Activated T-helper 1 cell treated with anti-CD3 and anti-CD28 coated beads, Interleukin-2, amount 50 U/mL, for 16 hours (primary cell): ENCODE measurements at places on chromosomes 16 and 17.

- DNase-seq, result no peak
Measured at GRCh38 chr17:66889480-66890230, 54.7 kb downstream of the CACNG5 start.

DNA sequence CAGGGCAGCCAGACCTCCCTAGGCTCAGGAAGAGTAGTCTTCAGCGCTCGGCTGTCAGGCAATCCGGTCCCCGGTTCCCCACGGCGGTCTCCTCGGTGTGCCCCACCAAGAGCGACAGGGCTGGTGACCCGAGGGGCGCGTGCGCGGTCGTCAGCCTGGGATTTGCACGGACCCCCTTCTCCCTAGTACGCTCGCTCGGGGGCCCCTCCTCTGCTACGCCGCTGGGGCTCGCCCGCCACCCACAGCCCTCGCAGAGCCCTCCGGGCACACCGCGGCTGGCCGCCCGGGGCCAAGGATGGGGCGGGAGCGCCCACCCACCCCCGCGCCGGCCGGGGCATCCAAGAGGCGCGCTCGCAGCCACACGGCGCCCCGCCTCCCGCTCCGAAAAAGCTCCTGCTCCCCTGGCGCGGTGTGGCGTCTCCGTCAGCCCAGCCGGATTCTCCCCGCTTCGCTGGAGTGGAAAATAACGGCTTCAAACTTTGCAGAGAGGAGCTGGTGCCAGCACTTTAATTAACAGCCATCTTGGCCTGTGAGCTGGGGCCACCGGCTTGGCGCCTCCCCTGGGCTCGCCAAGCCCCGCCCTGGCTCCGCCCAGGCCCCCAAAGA is 2.1 kb upstream of the C1QL1 start:
- no peak for DNase-seq

DNA sequence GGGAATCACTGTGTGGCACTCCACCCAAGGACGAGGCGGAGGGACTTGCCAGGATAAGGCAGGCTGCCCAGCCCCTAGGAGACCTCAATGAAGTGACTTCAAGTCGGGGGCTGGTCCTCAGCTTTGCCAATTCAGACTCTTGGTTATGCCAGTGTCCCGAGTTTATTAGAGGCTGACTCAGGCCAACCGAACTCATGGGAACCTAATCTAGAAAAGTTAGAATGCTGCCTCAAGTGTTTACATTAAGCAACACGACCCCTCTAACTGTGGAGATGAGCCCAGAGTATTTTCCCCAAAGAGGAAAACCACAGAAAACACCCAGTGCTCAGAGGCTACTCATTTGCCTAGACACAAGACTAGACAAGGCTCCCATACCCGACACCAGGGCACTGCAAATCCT is 1.1 kb upstream of the TEKT3 start:
- no peak for DNase-seq

DNA sequence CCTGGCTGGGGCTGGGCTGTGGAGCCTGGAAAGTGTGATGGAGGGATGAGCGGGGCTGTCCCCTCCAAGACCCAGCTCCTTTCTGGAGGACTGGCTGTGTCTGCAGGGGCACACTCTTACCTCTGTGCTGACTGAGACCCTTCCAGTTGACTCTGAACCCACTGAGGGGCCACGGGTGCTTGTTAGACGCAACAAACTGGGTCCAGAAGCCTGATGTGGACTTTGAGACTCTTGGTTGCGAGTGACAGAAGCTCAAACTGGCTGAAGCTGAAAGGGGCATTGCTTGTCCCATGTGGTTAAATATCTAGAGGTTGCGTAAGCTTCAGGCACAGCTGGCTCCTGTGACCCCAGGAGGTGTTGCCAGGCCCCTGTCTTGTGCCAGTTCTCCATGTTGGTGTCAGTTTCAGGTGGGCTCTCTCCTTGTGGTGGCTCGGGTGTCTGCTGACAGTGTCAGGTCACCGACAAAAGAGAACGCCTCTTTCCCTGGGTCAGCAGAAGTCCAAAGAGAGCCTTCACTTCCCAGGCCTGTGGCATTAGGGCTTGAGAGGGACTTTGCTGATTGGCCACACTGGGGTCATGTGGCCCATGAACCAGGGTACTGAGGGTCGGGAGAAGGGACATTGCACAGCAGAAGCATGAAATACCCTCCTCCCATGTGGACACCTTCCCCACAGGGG is 16.7 kb downstream of the ADCY7 start:
- no peak for DNase-seq

- no peak for DNase-seq
Measured at GRCh38 chr16:89867918-89868317, 5.5 kb upstream of the TCF25 start.

- DNase-seq, result no peak
Measured at GRCh38 chr17:7186241-7186640, 7.1 kb upstream of the ASGR1 start.

- no peak for DNase-seq
Measured at GRCh38 chr16:56190677-56191155, 573 bp upstream of the GNAO1 start.

DNA sequence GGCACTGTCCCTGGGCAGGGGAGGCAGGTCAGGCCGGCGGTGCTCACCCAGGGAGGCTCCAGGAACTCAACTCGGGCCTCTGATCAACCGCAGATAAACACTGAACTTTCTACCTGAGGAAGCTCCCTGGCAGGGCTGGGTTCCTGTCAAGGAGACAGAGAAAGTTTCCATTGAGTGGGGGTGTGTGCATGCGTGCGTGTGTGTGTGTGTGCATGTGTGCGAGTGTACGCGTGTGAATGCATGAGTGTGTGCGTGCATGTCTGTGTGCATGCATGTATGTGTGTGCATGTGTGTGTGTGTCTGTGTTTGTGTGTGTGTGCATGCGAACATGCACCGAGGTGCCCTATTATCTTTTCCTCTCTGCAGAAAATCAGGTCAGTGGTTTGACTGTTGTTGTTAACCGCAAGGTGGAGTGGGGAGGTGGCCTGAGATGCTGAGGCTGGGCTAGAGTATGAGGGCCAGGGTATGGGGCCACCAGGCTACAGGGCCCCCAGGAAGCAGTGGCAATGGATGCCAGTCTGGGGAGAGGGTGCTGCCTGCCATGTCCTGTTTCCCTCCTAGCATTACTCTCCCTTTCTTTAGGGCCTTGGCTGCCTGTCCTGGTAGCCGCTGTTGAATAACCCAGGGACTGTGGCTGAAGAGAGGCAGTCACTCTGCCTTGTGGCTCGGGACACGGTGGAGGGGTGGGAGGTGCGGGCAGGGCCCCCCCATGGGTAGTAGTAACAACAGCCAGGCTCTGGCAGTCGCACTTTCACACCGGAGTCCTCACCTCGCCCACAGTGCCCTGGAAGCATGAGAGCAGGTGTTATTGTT is 24.0 kb downstream of the CCR7 start:
- DNase-seq, result peak; percentile 53

DNA sequence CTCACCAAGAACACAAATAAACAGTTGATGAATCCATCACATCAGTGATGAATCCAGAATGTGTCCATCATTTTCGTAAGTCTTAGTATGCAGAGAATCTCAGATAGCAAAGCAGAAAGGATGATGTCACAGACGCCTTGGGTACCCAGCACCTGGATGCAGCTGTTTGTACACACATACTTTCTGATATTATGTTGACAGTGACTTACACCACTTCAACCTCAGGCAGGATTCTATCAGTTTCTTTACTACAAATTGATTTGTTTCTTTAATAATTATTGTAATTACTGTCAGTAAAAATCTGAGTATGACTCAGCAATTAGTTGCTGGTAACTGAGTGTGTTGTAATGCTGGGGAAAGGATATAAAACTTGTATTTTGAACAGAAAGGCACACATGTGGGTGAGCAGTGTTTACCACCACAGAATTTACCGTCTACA is 159.8 kb downstream of the RPTOR start:
- no peak for DNase-seq

DNA sequence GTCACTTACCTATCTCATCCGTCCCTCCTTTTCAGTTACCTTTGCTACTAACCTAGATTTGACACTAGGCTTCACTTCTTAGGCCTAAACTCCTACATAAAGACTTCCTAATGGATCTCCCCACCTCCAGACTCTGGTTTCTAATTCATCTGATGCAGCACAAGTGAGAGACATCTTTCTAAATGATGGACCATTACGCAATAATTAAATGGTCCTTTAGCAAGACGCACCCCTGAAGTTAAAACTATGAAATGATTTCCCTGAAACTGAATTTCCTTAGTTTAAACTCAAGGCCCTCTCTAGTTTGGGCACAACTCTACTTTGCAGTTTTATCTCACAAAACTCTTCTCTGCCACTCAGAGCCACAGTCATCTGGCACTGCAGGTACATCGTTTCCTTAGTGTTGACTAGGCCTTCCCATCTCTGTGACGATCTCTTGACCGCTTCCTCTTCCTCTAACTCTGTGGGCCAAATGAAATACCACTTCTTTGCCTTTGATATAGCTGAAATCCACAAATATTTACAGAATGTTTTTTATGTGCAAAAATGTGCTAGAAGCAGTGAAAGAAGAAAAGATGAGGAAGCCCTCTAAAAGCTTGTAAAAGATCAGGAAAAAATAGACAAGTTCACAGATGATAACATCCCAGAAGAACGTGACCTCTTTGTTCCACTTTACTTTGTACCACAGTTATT is 3.3 kb downstream of the SYNRG start:
- no peak for DNase-seq

- DNase-seq, result no peak
Measured at GRCh38 chr17:48330421-48330820, 99.6 kb downstream of the SKAP1 start.

DNA sequence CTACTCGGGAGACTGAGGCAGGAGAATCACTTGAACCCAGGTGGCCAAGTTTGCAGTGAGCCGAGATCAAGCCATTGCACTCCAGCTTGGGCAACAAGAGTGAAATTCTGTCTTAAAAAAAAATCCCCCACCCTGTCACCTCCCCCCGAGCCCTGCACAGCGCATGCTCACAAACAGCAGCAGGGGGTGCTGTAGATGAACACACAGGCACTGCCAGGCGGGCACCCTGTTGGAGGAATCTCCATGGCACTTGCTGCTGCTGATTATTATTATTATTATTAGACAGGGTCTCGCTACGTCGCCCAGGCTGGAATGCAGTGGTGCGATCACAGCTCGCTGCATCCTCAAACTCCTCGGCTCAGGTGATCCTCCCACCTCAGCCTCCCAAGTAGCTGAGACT is 24.6 kb downstream of the FZD2 start:
- no peak for DNase-seq

- no peak for DNase-seq
Measured at GRCh38 chr17:56688151-56688550, 94.7 kb downstream of the NOG start.

GRCh38 chr17:1255041-1255440 is 15.2 kb upstream of the BHLHA9 start:
- no peak for DNase-seq

DNA sequence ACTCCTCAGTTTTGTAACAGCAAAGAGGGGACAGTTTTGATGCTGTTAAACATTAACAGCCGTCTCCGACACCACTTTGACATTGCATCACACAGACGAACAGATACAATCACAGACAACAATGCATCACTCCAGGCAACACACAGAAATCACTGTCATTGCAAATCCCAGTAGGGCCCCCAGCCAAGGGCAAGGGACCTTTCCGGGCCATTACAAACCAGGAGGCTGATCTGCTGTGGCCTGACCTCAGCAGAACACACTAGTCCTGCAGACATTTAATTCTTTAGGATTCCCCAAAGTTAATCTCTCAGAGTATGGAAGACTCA is 136.2 kb upstream of the RCVRN start:
- no peak for DNase-seq

- peak; percentile 11 for DNase-seq
Measured at GRCh38 chr17:78839762-78840529, 668 bp downstream of the USP36 start.
